ENCODE measurements at places on chromosomes 1 and 21. TPM values are rescaled to one million over a fixed set of nuclear protein-coding genes. Genes with fewer than 3 reads are reported as not detected.

Gene SPRR2E
- total RNA-seq: not detected

- no peak for DNase-seq
- H3K4me3 ChIP-seq: no peak overlapping the region
- peaks cover 6% of the 10 kb centered on the region for H3K4me1 ChIP-seq
- no peak overlapping the region for H3K27ac ChIP-seq
Measured at GRCh38 chr1:162822391-162823200, 32.1 kb downstream of the HSD17B7 start.

DNA sequence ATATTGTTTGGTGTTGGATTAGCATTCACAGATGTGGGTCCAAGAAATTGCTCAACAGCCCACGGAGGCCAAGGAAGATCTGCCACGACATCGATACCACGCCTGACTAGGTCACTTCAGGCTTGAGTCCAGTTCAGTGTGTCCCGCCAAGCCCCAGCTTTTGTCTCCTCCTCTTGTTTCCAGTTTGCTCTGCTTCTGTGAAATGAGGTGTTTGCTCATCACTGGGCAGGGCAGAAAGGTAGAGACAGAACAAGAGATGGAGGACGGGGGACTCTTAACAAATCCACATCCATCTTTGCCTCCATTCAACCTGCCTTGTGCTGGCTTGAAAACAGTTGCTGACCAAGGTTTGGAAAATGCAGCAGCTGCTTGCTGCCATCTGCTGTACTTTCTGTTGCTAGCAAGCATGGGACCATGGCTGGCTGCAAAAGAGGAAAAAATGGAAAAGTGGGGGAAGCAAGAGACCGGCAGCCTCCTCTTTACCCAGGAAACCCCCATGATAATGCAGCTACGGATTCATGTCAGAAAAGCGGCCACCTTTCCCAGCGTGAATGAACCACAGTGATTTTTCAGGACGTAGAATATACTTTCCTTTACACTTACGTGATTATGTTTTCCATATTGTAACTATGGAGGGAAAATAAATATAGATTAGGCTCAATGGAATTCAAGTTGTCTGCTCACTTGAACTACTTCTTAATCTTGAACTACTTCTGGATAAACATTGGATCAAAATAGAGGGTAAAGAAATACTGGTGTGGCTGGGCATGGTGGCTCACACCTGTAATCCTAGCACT is 80.2 kb upstream of the GREM2 start:
- H3K27me3 ChIP-seq: peaks cover 5% of the 10 kb centered on the region
- no peak overlapping the region for H3K27ac ChIP-seq
- no peaks in the 10 kb centered on the region for H3K4me1 ChIP-seq
- H3K4me3 ChIP-seq: no peak overlapping the region
- H3K36me3 ChIP-seq: no peaks in the 10 kb centered on the region

GRCh38 chr1:82160036-82160435 is 359.3 kb downstream of the ADGRL2 start:
- no peak for DNase-seq
- H3K4me1 ChIP-seq: peaks cover 6% of the 10 kb centered on the region
- no peak overlapping the region for H3K4me3 ChIP-seq
- no peaks in the 10 kb centered on the region for H3K27me3 ChIP-seq
- H3K27ac ChIP-seq: no peak overlapping the region

DNA sequence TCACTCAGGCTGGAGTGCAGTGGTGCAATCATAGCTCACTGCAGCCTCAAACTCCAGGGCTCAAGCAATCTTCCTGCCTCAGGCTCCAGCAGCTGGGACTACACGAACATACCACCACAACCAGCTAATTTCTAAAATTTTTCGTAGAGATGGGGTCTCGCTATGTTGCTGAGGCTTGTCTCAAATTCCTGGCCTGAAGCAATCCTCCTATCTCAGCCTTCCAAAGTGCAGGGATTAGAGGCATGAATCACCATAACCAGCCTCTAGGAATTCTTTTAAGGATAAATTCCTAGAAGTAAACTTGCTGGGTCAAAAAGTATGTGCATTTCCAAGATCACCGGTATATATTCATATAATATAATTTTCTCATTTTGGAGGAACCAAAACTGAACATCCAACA is 17.6 kb upstream of the HUNK start:
- H3K27ac ChIP-seq: no peak overlapping the region
- no peak for DNase-seq
- H3K36me3 ChIP-seq: no peaks in the 10 kb centered on the region
- no peak overlapping the region for H3K4me3 ChIP-seq
- no peaks in the 10 kb centered on the region for H3K27me3 ChIP-seq
- no peaks in the 10 kb centered on the region for H3K4me1 ChIP-seq

DNA sequence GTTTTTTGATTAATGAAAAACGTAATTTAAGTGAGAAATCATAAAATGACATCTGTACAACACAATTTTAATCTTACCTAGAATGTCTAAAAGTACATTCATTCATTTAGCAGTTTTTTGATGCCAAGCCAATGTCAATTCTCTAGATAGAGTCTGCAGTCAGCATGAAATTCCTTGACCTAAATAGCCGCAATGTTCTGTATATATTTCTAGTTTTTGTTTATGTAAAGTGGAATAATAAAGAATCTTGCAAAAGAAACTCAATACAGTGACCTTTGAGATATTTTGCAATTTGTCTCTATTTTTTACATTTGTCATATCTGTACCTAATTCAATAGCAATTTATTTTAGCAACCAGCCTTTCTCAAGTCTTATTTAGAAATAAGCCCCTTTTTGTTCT is 176.0 kb downstream of the ATP6V1G3 start:
- H3K4me1 ChIP-seq: no peaks in the 10 kb centered on the region
- no peak overlapping the region for H3K4me3 ChIP-seq
- no peak for DNase-seq

GRCh38 chr1:15755646-15756040 is 3.0 kb upstream of the FBLIM1 start:
- H3K27me3 ChIP-seq: peaks cover 7% of the 10 kb centered on the region
- DNase-seq: no peak
- H3K36me3 ChIP-seq: no peaks in the 10 kb centered on the region
- peaks cover 30% of the 10 kb centered on the region for H3K4me1 ChIP-seq

Gene EXTL1
- 2.2 TPM for total RNA-seq

Gene NBPF20
- total RNA-seq: 2.1 TPM

Gene COL11A1
- 2.3 TPM for total RNA-seq

DNA sequence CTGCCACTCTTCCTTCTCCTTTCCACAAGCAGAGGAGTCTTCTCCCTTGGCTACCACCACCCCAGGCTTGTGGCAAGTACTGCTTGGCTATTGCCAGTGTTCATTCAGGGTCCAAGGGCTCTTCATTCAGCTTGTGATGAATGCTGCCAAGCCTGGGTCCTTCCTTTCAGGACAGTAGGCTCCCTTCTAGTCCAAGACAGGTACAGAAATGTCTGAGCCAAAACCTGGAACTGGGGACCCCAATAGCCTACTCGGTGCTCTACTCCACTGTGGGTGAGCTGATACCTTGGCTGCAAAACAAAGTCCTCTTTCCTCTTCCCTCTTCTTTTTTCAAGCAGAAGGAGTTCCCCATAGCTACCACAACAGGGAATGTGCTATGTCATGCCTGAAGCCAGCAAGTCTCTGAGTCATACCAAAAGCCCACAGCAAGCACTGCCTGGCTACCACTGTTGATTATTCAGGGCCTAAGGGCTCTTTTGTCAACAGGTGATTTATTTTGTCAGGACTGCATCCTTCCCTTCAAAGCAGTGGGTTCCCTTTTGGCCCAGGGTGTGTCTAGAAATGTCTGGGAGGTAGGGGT is 268.9 kb downstream of the HHAT start:
- H3K36me3 ChIP-seq: no peaks in the 10 kb centered on the region
- H3K27me3 ChIP-seq: no peaks in the 10 kb centered on the region
- no peak overlapping the region for H3K4me3 ChIP-seq
- no peak overlapping the region for H3K27ac ChIP-seq

DNA sequence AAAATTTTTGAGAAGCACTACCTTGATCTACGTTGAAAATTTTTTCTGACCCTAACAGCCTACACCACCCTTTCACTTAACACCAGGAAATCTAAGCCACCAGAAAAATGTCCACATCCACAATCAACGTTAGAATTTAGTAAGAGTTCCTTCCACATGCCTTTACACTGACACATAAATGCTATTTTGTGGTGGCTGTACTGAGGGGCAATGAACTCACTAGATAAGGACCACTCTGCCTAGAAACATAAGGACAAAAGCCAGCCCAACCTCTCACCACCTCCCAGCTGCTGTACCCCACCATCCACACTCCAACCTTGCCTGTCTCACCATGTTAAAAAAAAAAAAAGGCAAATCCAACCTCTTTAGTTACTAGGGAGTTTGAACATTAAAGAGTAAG is 29.8 kb downstream of the PARP1 start:
- H3K36me3 ChIP-seq: no peaks in the 10 kb centered on the region
- H3K27ac ChIP-seq: no peak overlapping the region
- H3K4me1 ChIP-seq: no peaks in the 10 kb centered on the region
- no peak for DNase-seq
- no peak overlapping the region for H3K4me3 ChIP-seq
- no peaks in the 10 kb centered on the region for H3K27me3 ChIP-seq

DNA sequence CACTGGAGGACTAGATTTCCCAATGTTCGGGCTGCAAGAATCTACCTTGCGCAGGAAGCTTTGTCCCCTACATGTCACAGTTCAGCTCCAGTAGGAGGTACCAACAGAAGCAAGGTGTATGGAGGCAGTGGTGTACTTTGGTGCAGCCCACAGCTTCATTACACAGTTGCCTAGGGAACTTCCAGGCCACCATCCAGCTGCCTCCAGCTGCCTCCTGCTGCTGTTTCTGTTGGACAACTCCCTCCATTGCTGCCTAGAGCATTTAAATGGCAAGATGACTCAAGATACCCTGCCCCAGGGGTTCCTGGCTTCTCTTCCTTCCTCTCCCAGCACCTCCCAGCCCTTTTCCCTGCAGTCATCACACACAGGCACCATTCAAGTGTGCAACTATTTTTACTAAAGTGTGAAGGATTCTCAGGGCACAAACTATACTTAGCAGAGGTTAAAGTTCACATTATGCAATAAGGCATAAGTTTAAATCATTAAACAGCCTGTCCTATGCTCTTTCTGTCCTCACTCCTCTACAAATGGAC is 39.0 kb upstream of the ATP1A1 start:
- no peak overlapping the region for H3K4me3 ChIP-seq
- H3K36me3 ChIP-seq: no peaks in the 10 kb centered on the region
- no peak overlapping the region for H3K27ac ChIP-seq
- no peaks in the 10 kb centered on the region for H3K4me1 ChIP-seq

- no peak for DNase-seq
- H3K36me3 ChIP-seq: no peaks in the 10 kb centered on the region
- no peaks in the 10 kb centered on the region for H3K4me1 ChIP-seq
- no peaks in the 10 kb centered on the region for H3K27me3 ChIP-seq
- H3K4me3 ChIP-seq: no peak overlapping the region
Measured at GRCh38 chr21:45340515-45340914, 52.8 kb upstream of the POFUT2 start.

Gene OR2L13
- not detected for total RNA-seq

All from adrenal gland (tissue), 19 donors.